CD4-positive, alpha-beta T cell (primary cell): ENCODE measurements at places on chromosomes 13 and 19.

GRCh38 chr13:98025480-98026025 lies 72.1 kb downstream of the IPO5 start:
- no peak for DNase-seq

GRCh38 chr13:28434926-28435325 lies 60.0 kb downstream of the FLT1 start:
- DNase-seq: no peak

DNA sequence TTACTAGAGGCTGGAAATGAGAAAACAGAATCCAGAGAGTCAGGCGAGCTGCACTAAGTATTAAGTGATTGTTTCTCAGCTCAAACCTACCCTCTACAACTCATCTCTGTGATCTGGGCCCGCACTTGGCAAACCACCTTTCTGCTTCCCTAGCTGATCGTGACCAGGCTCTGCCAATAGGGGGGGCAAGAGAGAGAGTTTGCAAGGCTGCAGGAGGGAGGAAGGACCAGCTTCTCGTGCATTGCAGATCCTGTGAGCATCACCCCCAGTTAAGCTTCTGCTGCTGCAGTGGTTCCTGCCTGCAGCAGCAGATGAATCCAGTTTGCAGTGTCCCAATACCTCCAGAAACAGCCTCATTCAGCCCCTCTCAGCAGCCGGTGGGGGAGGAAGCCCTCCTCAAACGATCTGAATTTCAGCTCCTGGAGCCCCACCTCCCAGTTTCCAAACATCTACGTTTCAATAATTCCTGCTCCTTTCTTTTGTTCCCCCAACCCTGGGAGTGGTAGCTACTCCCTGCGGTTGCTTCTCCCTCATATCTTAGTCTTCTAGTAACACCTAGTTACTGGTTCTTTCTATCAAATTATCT lies 20.0 kb downstream of the XRCC1 start:
- DNase-seq: peak; percentile 88

GRCh38 chr19:480016-480855 lies 16.1 kb upstream of the MADCAM1 start:
- DNase-seq: peak; percentile 75

DNA sequence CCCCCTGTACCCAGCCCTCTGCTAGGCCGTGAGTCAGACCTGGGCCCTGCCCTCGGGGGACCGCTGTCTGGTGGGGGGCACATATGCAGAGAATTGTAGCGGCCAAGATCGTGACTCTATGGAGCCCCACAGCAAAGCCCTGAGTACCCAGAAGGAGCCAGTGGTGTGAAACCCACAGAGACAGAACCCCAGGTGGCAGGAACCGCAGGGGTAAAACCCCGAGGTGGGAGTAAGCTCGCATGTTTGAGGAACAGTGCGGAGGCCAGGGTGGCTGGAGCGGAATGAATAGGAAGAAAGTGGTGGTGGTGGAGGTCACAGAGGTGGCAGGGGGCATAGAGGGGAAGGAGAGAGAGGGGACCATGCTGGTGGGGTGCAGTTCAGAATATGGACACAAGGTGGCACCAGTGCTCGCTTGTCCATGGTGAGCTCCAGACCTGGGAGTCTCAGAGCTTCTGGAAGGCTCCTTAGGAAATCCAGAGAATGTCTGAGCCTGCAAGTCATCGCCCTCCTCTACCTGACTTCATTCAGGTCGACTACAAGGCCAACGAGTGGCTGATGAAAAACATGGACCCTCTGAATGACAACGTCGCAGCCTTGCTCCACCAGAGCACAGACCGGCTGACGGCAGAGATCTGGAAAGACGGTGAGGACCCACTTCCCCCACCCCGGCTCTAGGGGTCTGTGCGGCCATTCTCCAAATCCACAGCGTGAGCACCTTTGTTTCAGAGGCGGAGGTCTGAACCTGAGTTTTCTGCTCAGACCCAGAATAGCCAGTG lies 48.9 kb downstream of the MYH14 start:
- peak; percentile 3 for DNase-seq

DNA sequence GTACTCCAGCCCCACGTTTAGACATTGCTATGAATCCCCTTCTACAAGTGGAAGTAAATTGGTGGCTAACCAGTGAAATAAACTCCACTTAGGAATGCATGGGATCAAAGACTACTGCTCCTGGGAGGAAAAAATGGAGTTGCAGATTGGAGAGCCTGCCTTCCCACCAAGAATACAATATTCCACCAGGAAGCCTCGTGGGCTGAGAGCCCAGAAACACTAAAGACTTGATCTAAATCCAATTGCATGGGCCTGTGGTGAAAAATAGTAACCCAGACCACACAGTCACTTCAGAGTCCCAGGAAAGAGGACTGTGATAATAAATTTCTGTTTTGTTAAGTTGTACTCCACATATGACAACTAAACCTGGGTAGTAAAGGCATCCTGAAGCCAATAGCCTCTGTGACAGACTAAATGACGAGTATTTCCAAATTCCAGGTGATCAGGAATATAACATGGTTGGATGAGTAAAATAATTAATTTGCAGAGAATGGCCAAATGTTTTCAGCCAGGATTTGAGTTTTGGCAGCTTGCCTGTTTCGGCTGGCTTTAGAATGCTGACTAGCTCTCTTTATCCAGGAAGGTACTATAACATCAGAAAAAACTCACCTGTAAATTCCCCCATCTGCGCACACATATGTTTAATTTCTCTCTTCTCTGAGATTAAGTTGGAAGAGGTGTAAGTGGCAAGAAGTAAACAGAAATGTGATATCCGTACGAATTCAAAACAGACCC lies 480.3 kb downstream of the LIG4 start:
- DNase-seq: no peak

DNA sequence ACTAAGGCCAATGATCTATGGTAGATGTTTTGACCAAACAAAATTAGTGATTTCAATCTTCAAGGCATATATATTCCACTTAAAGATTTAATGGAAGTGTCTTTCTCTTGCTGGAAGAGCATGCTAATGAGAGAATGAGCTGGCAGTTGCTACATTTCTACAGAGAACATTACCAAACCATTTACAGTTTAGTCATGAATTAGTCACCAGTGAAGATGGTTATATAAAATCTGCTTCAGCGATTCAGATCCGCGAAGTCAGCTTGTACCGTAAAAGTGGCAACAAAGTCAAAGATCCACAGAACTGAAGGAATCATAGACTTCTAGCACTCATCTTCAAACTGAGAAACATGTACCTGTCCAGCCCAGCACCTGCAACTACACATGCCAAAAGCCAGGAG lies 156.3 kb downstream of the SLITRK5 start:
- no peak for DNase-seq

- DNase-seq: peak; percentile 9
These were observed 511 bp downstream of the GARRE1 start for GRCh38 chr19:34254698-34255432.

DNA sequence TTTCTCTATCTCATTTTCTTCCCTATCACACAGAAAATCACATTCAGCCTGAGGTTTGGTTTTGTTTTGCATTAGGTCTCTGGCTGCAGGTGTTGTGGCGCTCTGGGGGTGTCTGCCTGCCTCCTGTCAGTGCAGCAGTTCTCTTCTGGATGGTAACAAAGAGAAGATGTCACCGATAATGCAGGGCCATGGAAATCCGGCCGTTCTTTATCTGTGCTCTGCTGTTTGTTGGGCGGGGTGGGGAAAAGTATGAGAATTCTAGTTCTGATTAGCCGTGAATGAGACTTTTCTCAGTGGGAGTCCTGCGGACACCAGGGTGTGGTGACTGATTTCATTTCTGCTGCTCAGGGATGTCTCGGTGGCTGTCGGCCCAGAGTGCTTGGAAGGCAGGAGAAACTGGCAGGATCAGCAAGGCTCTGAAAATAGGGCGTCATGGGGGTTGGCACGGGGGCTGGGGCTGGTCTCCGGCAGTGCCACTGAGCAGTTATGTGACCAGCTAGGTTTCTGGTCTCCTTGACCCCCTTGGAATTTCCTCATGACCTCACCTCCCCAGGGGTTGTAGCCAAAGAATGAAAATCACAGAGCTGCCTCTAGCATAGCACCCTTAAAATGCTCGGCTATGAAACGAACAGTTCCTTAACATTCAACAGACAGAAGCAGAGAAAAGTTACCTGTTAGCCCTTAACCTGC lies 5.0 kb downstream of the RNF113B start:
- no peak for DNase-seq

GRCh38 chr13:88919970-88920628 lies 1248.9 kb downstream of the SLITRK5 start:
- peak; percentile 17 for DNase-seq

GRCh38 chr19:29855741-29856500 lies 44.1 kb downstream of the CCNE1 start:
- no peak for DNase-seq

DNA sequence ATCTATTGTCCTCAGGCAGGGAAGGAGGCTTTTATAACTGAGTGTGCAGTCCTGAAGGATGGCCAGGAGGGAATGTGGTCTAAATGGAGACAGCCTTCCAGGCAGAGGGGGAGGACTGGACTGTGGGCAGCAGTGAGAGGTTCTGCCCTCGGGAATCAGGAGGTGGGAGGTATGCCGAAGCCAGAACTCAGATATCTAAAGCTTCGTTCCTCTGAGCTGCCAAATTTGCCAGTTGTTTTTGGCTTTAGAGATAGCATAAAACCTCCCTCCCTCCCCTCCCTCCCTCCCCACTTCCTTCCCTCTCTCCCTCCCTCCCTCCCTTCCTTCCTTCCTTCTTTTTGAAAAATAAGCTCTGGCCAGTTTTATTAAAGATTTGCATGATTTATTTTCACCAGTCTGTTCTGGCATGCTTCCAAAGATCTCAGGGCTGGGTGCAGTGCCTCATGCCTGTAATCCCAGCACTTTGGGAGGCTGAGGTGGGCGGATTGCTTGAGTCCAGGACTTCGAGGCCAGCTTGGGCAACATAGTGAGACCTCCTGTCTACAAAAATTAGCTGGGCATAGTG lies 2.4 kb downstream of the MEDAG start:
- no peak for DNase-seq

DNA sequence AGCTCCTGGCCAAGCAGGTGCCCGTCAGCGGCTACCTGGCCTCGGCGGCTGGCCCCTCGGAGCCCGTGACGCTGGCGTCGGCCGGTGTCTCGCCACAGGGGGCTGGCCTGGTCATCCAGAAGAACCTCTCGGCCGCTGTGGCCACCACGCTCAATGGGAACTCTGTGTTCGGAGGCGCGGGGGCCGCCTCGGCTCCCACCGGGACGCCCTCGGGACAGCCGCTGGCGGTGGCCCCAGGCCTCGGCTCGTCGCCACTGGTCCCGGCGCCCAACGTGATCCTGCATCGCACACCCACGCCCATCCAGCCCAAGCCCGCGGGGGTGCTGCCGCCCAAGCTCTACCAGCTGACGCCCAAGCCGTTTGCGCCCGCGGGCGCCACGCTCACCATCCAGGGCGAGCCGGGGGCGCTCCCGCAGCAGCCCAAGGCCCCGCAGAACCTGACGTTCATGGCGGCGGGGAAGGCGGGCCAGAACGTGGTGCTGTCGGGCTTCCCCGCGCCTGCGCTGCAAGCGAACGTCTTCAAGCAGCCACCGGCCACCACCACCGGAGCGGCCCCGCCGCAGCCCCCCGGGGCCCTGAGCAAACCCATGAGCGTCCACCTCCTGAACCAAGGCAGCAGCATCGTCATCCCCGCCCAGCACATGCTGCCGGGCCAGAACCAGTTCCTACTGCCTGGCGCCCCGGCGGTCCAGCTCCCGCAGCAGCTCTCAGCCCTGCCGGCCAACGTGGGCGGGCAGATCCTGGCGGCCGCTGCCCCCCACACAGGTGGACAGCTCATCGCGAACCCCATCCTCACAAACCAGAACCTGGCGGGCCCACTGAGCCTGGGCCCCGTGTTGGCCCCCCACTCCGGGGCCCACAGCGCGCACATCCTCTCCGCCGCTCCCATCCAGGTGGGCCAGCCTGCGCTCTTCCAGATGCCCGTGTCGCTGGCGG lies 33.0 kb upstream of the EHD2 start:
- DNase-seq: no peak

GRCh38 chr19:12843999-12844732 lies 5.9 kb downstream of the MAST1 start:
- DNase-seq: no peak

DNA sequence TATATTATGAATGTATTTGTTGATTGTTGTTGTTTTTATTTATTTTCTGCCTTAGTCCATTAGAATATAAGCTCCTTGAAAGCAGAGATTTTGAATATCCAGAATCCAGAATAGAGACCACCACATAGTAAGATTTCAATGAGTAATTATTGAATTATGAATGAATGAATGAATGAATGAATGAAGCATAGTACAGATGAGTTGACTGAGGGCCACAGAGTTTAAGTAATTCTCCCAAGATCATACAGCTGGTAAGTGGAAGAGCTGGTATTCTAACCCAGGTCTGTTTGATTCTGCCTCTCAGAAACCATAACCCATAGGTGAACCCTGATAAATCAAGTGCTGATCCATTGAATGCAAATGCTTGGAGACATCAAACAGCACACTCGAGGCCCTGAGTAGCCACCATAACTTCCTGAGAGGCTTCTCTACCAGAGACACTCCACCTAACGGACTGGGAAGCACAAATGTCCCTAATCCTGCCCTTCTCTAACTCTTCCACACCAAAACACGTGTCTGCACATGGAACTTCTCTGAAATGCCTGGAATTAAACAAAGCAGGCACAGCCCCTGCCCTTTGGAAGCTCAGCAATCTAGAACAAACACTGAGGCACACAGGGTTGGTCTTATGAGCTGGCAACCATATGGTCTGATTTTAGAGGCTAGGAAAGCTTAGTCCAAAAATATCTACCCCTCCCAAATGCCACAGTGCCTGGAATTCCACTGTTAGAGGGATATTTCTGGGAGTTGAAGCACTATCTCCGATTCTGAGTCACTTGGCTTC lies 190.1 kb downstream of the FOXO1 start:
- no peak for DNase-seq

DNA sequence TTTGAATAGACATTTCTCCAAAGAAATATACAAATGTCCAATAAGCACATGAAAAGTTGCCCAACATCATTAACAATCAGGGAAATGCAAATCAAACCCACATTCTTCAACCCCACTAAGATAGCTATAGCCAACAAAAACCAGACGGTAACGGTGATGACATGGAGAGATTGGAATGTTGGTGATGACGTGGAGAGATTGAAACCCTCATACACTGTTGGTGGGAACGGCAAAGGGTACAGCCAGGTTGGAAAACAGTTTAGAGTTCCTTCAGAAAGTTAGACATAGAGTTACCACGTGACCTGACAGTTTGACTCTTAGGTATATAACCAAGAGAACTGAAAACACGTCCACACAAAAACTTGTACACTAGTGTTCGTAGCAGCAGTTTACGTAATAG lies 48.1 kb downstream of the TNFRSF19 start:
- DNase-seq: no peak

- no peak for DNase-seq
These were observed 25.4 kb downstream of the PCDH9 start for GRCh38 chr13:67204764-67205163.

DNA sequence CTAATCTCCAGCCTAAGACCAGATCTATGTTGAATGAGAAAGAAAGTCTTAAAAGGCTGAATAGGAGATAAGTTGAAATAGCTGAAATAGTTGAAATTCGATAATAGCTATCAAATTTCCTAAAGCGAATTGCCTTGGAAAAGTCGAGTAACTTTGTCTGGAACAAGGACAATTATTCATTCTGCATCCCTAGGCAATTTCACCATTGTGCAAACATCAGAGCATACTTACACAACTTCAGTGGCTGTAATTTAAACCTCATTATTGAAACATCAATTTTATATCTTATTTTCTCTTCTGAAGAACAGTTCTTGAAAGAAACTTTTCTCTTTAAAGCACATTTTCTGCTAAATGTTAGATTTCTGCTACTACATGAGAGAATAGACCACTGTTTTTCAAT lies 13.6 kb downstream of the TNFSF13B start:
- DNase-seq: no peak
